Mammary epithelial cell (primary cell): ENCODE measurements at places on chromosomes 3 and 15. TPM values are rescaled to one million over a fixed set of nuclear protein-coding genes. Genes with fewer than 3 reads are reported as not detected.

SNTN gene
- total RNA-seq = not detected in 2 replicates

CPN2 gene
- total RNA-seq = not detected in 2 replicates

SPINT1 gene
- 154 and 159 TPM in 2 replicates for total RNA-seq

LMAN1L gene
- not detected for total RNA-seq

CFAP92 gene
- total RNA-seq = 0.83 TPM

ICE2 gene
- total RNA-seq = 31.2 TPM

XRN1 gene
- 25.2 and 28.0 TPM in 2 replicates for total RNA-seq

CORO2B gene
- total RNA-seq = 4.3 TPM

AMIGO3 gene
- not detected in 2 replicates for total RNA-seq

TICRR gene
- total RNA-seq = 0.67 TPM

KBTBD13 gene
- not detected for total RNA-seq

PLAAT1 gene
- total RNA-seq = 1.3 TPM

RBP2 gene
- total RNA-seq = not detected

PCOLCE2 gene
- 1.7 and 2.8 TPM in 2 replicates for total RNA-seq

CAMK1 gene
- total RNA-seq = 0.50 TPM

PSTPIP1 gene
- 0.67 TPM for total RNA-seq

DHX36 gene
- total RNA-seq = 63.1 and 83.0 TPM in 2 replicates

CCNB2 gene
- total RNA-seq = 16.7 and 37.4 TPM in 2 replicates

CEMIP gene
- 0.35 and 0.69 TPM in 2 replicates for total RNA-seq

MKRN2OS gene
- 2.3 TPM for total RNA-seq

SCAANT1 gene
- not detected in 2 replicates for total RNA-seq

DIS3L gene
- 17.7 TPM for total RNA-seq

SUCLG2 gene
- 35.2 and 39.2 TPM in 2 replicates for total RNA-seq

SMAD3 gene
- 8.7 TPM for total RNA-seq

ZDHHC19 gene
- total RNA-seq = not detected in 2 replicates

DBR1 gene
- 13.0 and 16.7 TPM in 2 replicates for total RNA-seq

CPB1 gene
- total RNA-seq = not detected in 2 replicates

NTRK3 gene
- total RNA-seq = not detected in 2 replicates

NRROS gene
- 0.40 and 1.1 TPM in 2 replicates for total RNA-seq

LRRC31 gene
- total RNA-seq = not detected in 2 replicates

DGKG gene
- total RNA-seq = 2.5 TPM
